ENCODE measurements at places on chromosomes 12 and 14.

DNA sequence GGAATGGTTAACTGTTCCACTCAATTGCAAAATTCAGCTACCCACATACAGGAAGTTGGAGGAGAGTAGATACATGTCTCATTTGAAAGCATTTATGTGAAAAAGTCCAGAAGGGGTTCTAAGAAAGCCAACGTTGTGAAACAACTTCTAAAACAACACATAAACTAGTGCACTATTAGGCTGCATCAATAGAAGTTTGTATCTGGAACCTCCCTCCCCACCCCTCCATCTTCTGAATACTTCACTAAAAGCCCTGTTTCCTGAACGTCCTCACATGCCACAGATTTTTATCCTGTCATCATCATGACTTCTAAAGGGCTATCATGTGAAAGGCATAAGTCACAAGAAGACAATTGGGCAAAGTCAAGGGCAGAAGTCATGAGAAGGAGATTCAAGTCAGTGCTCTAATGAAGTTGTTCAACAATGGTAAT is 5.5 kb downstream of the KRT79 start:
- no peak for DNase-seq

DNA sequence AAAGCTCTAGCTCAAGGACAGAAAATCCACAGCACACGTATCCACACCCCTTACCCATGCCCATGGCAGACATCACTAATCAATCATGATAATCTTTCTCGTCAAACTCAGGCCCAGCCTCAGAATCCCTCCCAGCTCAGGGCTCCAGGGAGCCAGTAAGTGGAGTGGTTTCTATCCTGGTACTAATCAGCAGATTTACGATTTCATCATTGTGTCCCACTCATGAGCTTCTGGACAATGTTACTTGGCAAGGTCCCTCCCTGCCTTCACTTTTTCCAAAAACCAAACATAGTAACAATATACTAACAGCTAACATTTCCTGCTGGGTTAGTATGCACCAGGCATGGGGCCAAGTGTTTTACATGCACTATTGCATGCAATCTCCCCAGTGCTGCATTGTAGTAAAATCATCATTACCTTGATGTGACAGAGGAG is 45.8 kb upstream of the NCOR2 start:
- no peak for DNase-seq

DNA sequence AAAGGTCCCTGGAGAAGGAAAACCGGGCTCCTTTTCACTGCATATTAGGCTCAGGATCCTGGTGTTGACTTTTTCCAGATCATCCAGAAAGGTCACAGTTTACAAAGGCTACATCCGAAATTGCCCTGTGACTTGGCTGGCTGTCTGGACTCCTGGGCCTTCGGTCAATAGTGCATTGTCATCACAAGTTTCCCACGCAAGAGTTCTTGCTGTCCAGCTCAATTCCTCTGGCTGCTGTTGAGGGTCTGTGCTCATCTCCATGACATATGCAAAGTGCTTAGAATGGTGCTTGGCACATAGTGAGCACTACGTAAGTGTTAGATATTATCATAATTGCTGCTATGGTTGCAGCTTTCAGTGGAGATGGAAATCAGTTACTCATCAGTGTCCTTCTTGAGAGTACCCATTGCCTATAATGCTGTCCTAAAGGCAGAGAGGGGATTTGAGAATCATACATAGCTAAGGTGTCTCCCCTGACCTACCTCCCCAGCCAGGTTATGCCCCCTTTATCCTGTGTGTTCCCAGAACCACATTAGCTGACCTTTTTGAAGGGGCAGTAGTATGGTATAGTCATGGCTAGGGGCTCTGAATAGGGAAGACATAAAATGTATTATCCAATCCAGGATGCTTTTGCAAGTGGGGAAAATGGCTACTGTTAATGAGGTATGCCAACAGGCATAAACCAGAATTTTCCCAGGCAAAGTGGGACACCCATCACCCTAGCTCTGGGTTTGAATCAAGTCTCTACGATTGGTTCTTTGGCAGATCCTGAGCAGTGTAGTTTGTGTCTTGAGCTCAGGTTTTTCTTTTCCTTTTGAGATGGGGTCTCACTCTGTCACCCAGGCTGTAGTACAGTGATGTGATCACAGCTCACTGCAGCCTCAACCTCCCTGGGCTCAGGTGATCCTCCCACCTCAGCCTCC is 132.0 kb upstream of the CCND2 start:
- DNase-seq, result no peak

DNA sequence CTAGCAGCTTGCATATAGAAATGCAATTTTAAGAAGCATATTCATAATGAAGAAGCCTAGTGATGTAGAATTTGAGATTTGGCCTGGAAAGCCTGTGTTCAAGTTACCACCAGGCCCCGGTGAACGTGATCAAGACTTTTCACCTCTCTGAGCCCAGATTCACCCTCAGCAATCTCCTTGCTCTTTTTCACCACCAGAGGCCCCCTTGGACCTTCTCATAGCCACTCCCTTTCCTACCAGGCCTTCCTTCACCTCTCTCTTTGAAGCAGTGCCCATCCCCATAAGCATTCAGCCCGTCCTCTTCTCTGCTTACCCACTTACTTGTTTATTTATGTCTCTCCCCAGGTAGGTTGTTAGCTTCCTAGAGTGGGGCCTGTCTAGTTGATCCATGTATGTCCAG is 1280.9 kb downstream of the AACS start:
- no peak for DNase-seq

DNA sequence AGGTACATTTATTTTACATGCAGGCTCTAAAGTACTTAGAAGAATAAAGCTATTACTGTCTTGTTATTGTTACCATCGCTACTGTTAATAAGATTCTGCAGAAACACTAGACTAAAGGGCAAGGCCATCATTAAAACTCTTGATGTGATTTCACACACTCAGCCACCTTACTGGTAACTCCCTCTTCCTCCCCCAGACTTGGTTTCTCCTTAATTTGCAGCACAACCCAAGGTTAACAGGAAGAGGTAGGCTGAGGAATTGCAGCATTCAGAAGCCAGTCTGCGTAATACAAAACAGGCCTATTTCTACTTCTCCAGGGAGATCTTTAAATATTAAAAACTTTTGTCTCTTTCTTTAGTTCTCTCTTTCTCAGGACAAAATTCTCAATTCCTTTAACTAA is 210.3 kb downstream of the BTG1 start:
- no peak for DNase-seq

DNA sequence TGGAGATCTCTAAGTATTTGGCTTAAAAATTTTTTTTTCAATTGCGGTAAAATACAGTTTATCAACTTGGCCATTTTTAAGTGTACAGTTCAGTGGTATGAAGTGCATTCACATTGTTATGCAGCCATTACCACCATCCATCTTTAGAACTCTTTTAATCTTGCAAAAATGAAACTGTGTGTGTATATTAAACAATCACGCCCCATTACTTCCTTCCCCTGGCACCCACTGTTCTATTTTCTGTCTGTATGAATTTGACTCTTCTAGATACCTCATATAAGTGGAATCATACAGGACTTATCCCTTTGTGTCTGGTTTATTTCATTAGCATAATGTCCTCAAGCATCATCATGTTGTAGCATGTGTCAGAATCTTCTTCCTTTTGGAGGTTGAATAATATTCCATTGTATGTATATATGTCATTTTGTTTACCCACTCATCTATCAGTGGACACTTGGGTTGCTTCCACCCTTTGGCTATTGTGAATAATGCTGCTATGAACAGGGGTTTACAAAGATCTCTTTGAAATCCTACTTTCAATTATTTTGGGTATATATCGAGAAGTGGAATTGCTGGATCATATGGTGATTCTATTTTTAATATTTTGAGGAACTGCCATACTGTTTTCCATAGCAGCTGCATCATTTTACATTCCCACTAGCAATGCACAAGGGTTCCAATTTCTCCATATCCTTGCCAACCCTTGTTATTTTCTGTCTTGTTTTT is 62.9 kb downstream of the SAMD4A start:
- DNase-seq, result no peak

Measured in T-helper 22 cell (primary cell).